NCI-H187 (cell line): ENCODE measurements at places on chromosomes 12 and 14.

- DNase-seq = no peak
These were observed 22.7 kb downstream of the SLC38A1 start for GRCh38 chr12:46246021-46246700.

GRCh38 chr12:122022393-122023338 is 982 bp downstream of the BCL7A start:
- no peak for DNase-seq

DNA sequence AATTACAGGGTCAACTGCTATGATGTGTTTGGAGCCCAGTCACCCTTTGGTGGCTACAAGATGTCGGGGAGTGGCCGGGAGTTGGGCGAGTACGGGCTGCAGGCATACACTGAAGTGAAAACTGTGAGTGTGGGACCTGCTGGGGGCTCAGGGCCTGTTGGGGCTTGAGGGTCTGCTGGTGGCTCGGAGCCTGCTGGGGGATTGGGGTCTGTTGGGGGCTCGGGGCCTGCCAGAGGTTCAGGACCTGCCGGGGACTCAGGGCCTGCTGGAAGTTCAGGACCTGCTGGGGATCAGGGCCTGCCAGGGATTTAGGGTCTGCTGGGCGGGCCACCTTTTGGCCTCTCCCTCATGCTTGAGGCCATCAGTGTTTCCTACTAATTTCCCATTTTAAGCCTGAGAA is 37.1 kb downstream of the ALDH2 start:
- no peak for DNase-seq

DNA sequence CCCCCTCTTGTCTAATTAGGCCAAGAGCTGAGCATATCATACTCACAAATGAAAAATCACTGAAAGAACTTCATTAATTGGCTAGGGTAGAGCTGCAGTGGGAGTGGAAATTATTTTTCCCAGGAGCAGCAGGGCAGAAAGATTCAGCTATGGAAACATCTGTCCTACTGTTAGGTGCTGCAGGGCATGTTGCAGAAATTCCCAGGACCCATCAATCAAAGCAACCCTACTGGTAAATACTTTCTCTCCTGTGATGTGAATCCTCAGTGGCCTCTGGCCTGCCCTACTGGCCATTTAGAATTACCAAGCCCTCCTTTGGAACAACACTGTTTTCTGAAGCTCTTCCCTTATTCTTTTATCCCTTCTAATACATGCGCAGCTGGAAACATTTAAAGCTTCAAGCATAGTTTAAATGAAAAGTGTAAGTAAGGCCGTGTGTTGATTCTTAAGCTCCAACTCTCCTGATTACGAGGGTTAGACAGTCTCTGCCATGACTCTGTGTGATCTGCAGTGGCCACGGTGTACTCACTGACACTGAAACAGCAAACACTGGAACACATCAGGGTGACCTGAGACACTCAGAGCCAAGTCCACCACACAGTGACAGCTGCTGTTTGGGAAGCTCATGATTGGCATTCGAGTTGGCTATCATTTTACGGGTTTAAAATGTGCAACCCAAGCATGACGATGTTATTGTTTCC is 62.6 kb upstream of the TMCC3 start:
- no peak for DNase-seq

DNA sequence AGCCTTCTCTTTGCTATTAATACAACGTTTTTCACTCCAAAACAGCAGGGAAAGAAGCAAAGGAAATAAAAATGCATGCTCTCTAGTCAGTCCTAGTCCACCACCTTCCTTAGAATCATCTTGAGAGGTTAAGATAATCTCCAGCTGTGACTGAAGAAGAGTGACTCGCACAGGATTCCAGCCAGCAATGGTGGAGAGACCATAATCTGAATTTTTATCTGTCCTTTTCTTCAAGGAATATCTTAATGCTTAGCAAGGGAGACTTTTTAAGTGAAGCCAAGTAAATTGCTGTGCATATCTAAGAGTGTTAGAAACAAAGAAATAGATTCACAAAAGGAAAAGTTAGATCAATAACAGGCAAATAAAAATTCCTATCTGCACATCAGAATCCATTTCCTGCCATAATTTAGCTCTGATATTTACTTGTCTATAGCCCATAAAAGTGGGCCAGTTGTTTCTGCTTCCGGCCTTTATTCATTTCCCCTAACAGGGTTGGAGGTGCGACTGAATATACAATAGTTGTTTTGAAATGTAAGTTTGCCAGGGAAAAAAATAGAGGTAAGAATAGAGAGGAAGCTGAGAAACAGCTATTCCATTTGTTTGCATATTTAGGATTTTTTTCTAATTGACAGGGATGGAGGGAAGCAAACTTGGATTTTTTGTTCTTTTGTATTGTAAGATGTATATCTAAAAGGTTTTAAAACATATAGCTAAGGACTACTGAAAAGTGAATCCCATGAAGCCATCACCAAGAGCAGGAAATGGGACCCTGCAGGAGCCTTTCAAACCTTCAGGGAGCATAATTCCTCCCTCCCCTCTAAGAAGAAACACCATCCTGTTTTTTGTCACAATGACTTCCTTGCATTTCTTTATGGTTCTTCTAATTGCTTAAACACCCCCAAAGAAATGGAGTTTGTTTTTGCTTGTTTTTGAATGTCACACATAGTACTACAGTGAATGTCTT is 154.0 kb downstream of the ITPR2 start:
- no peak for DNase-seq
